ENCODE measurements at places on chromosomes 1 and 21.

- no peak for DNase-seq
Measured at GRCh38 chr1:179034720-179035119, 9.0 kb downstream of the FAM20B start.

GRCh38 chr1:19809044-19809750, 5.9 kb downstream of the RNF186 start:
- no peak for DNase-seq

GRCh38 chr21:22128671-22129070, 1130.5 kb downstream of the NCAM2 start:
- DNase-seq = no peak

DNA sequence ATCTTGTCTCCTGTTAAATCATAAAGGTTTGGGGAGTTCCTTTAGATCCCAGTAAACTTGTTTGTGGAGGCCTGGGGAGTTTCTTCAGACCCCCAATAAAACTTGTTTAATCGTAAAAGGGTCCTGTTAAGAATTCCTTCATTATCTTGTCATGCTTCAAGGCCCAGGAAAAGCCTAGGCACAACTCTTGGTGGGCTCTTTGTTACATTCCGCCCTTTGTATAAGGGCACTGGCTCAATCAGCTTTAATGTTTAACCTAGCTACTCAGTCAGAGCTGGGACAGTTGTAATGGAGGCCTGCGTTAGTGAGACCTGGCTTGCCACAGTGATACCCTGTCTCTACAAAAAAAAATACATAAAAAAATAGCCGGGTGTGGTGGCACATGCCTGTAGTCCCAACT, 77.2 kb downstream of the MPZL1 start:
- no peak for DNase-seq

GRCh38 chr1:43563876-43564539, 33.3 kb downstream of the PTPRF start:
- DNase-seq = peak; percentile 67

DNA sequence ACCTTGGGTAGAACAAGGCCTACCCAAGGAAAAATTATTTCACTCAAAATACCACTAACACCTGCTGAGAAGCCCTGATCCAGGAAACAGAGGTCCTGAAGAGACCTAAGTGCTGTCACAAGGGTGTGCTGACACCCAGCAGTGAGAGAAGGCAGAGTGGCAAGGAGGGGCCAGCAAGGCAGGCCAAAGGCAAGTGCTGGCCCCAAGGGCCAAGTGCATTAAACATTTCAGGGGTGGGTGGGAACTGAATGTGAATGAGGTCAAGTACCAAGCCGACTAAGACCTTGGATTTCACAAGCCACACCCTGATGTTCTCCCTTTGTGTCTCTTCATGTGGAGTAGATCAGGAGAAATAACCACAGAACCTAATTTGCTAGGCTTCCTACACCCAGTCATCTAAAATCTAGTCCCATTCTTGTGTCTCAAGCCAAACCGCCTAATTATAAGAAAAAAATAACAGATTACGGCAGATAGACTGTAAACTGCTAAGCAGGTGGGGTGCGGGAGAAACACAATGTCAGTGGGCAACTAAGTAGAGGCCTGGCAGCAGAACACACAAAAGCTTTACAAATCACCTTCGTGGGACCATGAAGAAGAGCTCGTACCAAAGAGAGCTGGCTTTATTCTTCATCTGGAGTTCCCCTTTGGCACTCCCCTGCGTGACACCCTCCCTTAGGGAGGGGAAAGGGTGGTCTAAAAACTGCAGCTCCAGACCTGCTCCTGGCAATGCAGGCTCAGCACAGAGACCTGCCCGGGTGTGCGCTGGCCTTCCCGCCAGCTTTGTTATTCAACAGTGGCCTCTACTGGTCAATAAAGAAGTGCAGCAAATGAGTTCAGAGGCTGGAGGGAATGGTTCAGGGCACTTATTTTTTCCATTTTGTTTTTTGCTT, 8.7 kb downstream of the UBE2G2 start:
- peak; percentile 64 for DNase-seq

DNA sequence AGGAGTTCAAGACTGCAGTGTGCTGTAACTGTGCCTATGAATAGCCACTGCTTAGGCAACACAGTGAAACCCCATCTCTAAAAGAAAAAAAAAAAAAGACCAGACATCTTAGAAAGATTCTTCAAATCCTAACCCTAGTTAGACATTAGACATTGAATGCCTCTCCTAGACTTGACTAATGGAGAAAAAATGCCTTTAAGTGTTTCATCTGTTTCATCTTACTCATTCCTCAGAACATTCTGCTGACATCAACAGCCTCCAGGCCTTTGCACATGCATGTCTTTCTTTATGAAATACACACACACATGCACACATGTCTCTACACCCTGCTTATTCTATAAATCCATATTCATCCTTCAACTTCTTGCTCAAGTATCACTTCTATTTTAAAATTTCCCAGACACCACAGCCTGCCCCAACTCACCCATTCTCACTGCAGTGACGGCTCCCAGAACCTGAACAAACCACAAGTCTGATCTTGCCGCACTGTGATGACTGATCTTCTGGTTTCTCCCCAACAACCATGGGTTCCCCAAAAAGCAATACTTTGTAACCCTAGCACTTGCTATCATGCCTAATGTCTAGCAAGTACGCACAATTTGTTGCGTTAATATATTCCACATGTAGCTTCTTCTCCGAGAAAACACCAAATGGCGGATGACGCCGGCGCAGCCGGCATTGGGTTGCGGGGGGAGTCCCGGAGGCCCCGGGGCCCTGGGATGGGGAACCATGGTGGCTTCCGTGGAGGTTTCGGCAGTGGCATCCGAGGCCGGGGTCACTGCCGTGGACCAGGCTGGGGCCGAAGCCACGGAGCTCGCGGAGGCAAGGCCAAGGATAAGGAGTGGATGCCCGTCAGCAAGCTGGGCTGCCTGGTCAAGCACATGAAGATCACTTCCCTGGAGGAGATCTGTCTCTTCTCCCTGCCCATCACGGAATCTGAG, 37.4 kb downstream of the LRRC52 start:
- no peak for DNase-seq

DNA sequence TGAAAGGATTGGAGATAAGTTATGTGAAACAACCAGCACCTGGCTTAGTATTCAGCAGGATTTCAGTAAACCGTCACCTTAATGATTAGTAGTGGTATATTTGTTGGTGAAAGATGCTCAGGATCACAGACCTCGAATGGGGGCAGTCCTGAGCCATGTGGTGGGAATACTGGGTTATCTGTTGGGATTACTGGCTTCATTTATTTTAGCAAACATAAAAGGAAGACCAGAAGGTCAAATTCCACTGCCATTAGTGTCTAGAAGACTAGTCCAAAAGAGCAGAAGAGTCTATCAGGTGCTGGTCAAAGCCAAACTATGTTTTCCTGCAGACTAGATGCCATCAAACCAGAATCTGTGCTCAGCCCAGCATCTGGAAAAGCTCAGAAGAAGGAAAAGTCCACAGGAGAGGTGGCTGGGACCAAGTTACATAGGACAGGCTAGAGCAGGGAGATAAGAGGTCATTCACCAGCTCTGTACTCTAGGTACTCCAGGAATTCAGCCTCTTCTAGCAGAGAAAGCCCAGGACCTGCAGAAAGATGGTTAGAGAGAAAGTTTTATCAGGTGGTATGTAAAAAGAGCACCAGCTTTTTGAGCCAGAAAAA, 343.4 kb downstream of the PLPP3 start:
- no peak for DNase-seq

DNA sequence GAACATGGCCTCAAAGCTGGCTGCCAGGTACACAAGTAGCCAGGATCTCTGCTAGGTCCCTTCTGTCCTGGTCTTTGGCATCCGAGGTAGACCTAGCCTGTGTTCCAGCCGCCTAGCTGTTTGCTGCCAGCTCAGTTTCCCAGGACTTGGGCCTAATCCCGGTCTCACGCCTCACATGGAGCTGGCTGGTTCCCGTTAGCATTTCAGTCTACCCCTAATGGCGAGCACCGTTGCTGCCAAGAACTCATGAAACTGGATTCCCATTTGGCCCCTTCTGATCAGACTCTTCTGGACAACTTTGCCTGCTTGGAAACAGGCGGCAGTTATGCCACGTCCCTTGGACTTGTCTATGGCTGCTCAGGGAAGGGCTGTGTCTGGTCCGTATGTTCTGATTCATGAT, 26.2 kb upstream of the HHAT start:
- DNase-seq = peak; percentile 79

GRCh38 chr1:24540906-24541710, 14.8 kb upstream of the NCMAP start:
- DNase-seq = no peak

DNA sequence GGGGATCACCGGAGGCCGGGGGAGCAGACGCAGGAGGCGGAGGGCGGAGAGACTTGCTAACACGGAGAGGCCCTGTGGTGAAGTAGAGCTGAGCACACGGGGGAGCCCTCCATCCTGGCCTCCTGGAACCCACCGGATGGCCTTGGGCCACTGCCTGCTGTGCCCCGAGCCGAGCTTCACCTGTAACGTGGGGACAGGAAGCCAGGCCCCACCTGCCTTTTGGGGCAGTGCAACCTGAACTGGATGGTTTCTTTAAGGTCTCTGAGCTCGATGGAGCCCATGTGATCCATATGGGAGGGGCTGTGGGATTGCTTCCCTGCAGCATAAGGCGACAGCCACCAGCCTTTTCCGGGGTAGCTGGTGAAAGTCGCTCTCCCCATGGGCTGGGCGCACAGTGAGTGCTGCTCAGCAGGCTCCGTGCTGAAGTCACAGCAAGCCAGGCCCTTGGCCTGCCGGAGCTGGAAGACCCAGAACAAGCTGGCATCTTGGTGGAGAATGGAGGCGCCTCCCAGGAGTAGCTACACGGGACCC, 35.8 kb downstream of the TFF3 start:
- DNase-seq = no peak

DNA sequence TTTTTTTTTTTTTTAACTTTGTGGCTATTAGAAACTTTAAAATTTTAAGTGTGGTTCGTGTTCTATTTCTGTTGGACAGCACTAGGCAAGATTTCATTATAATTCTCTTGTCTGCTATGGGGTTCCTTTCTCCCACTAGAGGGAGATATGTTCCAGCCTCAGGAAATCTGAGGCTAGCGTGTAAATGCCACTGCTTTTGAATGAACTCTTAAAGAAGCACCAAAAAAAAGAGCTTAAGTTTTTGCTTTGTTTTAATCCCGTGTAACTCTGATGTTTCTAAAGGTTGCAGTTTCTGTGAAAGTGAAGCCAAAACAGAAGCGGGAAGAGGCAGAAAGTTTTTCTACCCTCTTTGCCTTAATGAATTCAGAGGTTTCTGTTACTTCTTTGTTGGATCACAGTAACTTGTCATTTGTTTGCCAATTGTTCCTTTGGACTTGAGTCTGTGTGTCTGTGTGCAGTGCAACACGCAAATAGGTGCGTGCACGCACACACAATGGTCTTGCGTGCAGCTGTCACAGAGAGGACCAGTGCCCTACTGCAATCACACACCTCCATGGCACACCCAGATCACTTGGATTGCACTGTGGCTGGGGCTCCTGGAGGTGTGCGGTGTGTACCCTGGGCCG, 32.3 kb downstream of the HHAT start:
- no peak for DNase-seq

GRCh38 chr1:231410036-231410612, 12.0 kb downstream of the EGLN1 start:
- peak; percentile 28 for DNase-seq

GRCh38 chr1:33242652-33243051, 13.6 kb upstream of the ZNF362 start:
- no peak for DNase-seq

DNA sequence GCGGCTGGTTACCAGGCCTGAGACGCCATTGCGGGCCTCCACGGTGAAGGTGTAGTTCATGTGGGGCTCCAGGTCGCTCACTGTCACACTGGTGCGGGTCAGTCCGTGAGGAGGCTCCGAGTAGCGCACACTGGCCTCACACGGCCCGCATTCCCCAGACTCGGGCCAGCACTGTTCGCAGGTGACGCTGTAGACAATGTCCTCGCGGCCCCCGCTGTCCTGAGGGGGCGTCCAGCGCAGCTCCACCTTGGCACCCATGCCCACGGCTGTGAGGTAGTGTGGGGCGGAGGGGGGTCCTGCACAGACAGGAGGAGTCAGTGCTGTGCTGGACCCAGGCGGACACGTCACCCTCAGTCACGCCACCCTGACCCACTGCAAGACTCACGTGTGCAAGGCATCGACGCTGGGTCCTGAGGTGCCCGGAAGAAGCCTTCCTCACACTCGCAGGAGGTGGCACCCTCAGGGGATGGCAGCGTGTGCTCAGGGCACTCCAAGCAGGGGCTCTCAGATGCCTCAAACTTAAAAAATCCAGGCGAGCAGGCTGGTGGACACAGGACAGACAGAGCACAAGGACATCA, 17.9 kb downstream of the EPHA2 start:
- DNase-seq = no peak

GRCh38 chr1:54200519-54200997, 591 bp downstream of the MRPL37 start:
- no peak for DNase-seq

DNA sequence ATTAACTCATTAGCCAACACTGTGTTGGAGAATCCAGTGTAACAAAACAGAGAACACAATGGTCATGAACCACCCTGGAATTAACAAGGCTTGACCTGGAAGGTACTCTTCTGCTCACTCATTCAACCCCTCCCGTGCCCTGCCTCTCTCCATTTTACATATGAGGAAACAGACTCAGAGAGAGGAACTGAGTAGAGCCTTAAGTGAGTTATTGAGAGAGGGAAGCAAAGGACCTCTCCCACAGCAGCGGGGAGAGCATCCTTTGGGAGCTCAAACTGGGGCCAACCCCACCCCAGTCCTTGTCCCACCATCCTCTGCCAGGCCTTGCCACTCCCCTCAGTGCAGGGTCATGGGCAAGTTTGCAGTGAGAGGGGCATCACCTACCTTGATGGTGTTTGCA, 1.4 kb downstream of the S100A12 start:
- no peak for DNase-seq

GRCh38 chr1:29712801-29713200, 476.5 kb downstream of the PTPRU start:
- no peak for DNase-seq

DNA sequence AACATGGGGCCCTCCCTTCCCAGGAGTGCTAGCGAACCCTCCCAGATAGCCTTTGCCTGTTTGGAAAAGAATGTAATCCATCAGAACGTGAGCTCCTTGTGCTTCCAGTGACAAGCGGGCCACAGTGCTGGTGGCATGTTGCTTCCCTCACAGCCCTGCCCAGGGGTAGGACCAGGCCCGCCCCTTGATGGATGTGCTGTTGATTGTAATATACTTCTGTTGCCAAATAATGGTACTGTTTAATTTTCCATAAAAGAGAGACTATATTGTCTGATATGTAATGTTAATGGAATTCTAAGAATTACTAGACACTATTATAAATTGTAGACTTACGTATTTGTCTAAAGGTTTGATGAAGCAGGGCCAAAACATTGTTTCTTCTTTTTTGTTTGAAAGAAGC, 16.4 kb downstream of the ATP5PO start:
- DNase-seq = no peak

- no peak for DNase-seq
Measured at GRCh38 chr1:7468248-7468647, 302.8 kb upstream of the VAMP3 start.

GRCh38 chr1:230750576-230750975, 3.4 kb downstream of the CAPN9 start:
- no peak for DNase-seq

DNA sequence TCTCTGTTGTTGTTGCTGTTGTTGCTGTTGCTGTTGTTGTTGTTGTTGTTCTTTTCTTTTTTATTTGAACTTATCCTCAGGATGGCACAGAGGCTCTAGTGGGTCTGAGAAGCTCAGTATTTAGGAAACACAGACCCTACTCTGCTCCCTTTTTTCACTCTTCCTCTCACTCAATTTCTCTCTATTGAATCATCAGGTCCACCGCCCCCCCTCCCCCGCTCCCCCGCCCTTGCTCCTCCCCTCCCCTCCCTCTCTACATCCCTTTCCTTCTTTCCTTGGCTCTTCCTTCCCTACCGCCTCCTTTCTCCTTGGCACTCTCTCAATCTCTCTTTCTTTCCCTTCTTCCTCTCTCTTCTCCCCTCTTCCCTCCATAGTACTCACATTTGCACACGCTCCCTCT, 218.5 kb upstream of the ZC3H12A start:
- DNase-seq = no peak

Measured in femur (tissue), 1 donor.